ENCODE measurements at places on chromosomes 12 and 14.

- no peak for DNase-seq
Measured at GRCh38 chr14:88470542-88471440, 84.0 kb downstream of the PTPN21 start.

GRCh38 chr14:35234012-35234805, 58.0 kb upstream of the PSMA6 start:
- no peak for DNase-seq

DNA sequence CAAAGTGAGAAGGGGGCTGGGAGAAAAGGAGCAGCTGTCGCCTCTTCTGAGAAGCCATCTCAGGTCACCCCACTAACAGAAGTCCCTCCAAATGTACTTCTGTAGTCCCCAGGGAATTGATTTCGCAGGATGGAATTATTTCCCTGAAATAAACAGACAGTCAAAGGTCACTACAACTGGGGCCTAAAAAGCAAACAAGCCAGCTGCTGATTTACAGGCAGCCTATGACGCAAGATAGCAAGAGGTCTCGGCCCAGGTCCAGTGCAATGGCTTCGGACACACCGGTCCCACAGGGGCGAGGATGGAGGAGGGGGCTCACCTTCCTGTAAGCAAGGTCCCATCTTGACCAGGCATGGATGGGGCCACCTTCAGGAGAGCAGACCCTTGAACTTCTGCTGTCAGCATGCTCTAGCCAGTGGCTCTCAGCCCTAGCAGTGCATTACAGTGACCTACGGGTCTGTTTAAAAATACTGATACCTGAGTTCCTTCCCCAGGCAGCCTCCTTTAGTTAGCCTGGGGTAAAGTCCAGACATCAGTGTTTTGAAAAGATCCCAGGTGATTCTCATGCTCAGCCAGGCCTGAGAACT, 18.1 kb downstream of the NUAK1 start:
- no peak for DNase-seq

DNA sequence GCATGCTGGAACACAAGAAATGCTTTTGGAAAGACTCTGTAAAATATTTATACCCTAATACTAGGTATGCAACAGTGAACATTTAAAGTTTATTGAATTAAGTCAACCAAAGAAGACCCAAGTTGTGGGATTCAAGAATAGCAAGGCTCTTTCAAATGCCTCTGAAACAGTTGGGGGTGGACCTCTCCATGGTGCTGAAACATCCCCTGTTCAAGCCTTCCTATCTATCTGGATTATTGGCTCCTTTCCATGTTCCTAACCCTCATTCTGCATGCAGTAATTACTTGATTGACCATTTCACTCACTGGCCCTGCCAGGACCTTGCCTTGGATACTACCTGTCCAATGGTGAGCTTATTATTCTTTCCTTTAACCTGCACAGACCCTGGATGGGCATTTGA, 349.7 kb downstream of the NRXN3 start:
- DNase-seq: peak; percentile 17

GRCh38 chr12:13000616-13000924, 505 bp upstream of the HEBP1 start:
- no peak for DNase-seq

DNA sequence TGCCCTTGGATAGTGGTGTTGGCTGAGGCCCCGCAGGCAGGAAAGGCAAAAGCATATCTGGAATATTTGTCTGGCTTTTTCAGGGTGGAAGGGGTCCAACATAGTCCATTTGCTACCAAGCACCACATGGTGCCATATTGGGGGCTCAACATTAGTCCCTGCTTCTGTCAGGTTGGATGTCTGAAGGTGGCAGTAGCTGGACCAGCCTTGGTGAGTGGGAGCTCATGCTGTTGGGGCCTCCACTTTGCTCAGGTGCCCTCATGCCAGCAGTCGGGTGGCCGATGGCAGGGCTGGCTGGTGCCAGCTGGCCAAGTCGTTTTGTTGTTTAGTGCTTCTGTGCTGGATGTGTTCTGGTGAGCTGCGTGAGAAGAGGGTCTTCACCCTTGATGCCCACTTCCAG, 135.3 kb downstream of the PAPOLA start:
- DNase-seq: no peak

GRCh38 chr12:3295646-3296408, 195.2 kb upstream of the PRMT8 start:
- no peak for DNase-seq

DNA sequence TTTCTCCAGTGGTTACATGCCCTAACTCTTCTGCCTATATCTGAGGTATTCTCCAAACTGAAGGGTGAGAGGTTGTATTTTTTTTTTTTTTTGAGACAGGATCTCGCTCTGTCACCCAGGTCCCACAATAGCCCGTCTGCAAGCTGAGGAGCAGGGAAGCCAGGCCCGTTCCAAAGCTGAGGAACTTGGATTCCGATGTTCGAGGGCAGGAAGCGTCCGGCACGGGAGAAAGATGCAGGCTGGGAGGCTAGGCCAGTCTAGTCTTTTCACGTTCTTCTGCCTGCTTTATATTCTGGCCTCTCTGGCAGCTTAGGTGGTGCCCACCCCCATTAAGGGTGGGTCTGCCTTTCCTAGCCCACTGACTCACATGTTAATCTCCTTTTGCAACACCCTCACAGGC, 67.0 kb upstream of the DYNC1H1 start:
- no peak for DNase-seq

- DNase-seq: no peak
Measured at GRCh38 chr14:22433069-22433468, 156.0 kb downstream of the DAD1 start.

DNA sequence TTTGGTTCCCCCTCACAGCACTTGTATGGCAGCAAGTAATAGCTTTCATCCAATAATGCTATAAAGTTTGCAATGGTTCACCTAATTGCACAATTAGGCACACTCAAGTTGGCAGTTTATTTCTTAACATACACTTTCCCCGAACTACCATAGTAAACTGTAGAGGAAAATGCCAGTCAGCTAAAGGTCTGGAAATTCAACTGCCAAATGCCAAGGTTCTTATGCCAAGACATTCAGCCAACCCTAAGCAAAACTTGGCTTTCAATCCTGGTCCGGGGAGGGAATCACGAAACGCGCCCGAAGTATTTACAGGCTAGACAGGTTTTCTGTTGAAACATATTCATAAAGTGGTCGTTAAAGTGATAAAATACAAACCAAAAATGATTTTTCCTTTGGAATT, 1512.4 kb upstream of the FLRT2 start:
- DNase-seq: peak; percentile 27

DNA sequence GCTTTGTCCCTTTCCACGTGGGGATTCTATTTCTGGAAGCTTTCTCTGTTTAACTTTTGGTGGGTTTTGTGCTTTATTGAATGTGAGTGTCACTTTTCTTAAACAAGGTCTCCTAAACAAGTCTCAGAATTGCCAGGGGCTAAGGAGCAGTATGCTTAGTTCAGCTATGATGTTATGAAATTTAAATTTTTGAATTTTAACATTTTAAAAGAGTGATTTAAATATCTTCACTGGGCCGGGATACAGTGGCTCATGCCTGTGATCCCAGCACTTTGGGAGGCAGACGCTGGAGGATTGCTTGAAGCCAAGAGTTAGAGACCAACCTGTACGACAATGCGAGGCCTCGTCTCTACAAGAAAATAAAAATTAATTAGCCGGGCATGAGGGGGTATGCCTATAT, 276.2 kb downstream of the ERC1 start:
- DNase-seq: no peak

DNA sequence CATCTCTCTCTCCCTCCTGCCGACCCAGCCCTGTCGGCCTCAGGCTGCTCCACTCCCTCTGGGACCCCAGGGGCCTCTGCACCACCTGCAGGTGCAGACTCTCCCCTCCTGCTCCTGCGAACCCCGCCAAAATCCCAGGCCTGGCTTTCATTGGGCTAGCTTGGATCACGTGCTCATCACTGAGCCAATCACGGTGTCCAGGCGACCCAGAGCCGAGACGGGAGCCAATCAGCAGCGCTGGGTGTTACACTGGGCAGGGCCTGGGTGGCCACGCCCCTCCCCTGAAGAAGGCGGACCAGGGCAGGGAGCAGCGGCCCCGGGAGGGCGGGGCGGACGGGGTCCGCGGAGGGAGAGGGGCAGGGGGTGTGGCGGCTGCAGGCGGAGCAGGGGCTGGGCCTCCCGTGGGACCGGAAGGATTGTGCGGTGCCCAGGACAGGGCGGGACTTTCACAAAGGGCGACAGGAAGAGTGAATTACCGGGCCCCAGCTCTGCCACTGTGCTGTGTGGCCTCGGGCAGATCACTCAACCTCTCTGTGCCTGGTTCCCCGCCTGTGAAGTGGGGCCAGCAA, 66.6 kb upstream of the FBRSL1 start:
- no peak for DNase-seq

GRCh38 chr14:34036319-34036766, 85.5 kb upstream of the EGLN3 start:
- no peak for DNase-seq

DNA sequence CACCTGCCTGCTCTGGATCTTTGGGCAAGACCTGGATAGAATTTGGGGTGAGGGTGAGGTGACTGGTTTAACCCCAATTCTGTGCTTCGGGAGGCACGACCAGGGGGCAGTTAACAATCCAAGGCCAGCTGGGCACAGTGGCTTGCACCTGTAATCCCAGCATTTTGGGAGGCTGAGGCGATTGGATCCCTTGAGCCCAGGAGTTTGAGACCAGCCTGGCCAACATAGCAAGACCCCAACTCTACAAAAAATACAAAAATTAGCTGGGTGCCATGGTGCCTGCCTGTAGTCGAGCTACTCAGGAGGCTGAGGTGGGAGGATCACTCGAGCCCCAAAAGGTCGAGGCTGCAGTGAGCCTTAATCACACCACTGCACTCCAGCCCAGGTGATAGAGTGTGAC, 38.2 kb downstream of the HRK start:
- no peak for DNase-seq

DNA sequence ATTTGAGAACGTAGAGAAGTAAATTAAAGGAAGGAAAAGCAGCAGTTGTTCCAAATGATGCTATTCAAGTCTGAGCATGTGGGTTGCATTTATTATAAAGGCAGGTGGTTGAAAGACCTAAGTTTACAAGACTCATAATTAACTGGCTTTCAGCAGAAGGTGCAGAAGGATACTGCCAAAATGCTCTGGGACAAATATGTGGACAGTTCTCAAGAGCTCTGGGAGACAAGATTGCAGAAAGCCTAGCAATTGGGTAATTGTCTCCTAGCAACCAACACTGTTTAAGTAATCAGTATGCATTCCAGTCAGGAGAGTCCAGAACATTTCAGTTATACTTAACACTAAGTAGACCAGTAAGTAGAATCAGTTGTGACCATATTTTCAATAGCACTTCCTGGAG, 131.5 kb downstream of the GPR135 start:
- DNase-seq: peak; percentile 80

DNA sequence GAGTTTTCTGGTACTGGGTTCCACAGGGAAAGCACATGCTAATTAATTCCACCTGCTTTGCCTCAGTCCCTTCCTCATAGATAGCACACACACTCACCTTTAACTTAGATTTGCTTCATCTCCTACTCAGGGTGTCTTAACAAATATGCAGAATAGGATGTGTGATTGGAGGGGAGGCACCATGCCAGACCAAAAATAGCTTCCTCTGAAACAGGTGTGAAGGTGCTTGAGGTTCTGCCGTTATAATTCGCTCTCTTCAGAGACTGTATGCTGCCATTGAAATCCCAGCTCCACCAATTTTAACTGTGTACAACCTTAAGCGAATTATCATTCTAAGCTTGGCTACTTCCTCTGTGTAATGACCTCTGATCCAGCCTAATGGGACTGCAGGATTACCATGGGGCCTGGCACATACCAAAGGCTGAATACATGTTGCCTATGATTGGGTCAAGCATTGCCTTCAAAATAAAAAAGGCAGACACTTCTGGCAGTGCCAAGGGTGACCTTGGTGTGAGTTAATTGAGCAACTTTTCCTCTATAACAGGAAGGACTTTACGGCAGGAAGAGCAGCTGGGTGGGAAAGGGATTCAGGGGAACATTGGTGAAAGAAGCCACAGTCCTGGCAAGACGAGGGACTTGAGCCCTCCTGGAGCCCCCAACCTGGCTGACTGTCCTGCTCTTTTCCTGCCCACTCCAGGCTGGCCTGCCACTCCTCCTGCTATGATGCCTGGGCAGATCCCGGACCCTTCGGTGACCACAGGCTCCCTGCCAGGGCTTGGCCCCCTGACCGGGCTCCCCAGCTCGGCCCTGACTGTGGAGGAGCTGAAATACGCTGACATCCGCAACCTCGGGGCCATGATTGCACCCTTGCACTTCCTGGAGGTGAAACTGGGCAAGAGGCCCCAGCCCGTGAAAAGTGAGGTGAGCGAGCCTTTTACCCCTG, 9.7 kb downstream of the JDP2 start:
- DNase-seq: no peak

GRCh38 chr12:132373901-132374611, 44.7 kb upstream of the GALNT9 start:
- no peak for DNase-seq

DNA sequence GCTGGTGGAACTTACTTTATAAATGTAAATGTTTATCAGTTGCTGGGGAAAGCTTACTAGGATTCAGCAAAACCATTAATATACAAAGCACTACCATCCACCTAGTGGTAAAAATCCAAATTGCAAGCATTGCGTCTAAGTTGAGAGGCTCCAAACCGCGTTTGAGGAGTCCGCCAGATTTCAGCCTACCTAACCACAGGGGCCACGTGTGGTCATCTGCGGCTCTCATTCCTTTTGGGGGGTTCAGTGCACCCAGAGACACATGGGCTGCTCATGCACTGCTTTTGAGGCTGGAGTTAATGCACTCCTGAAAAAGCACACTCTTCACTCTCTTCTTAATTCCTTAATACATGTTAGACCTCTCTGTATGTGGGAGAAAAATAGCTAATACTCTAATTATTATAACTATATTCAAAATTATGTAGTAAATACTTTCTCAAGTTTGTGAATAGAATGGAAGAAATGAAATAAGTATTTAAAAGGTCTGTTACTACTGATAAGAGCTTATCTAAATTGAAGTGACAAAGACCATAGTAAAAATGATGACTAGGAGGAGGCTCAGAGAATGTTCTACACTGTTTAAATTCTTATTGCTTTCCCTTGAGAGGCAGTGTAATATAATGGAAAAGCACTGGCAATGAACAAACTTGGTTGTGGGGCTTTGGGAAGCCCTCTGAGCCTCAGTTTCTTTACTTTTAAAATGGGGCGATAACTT, 41.4 kb upstream of the MANSC4 start:
- DNase-seq: peak; percentile 72

- DNase-seq: no peak
Measured at GRCh38 chr14:104230946-104231345, 92.6 kb downstream of the KIF26A start.

DNA sequence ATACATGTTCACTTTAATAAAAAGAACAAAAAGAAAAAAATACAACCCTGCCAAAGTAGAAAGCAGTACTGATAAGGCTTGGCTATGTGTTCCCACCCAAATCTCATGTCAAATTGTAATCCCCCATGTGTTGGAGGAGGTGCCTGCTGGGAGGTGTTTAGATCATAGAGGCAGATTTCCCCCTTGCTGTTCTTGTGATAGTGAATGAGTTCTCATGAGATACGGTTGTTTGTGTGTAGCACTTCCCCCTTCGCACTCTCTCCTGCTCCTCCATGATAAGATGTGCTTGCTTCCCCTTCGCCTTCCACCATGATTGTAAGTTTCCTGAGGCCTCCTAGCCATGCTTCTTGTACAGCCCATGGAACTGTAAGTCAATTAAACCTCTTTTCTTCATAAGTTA, 59.9 kb downstream of the USP15 start:
- DNase-seq: no peak

All from Ammon's horn (tissue), 1 donor.